T-cell (primary cell): ENCODE measurements at places on chromosomes 3 and 15. TPM values are rescaled to one million over a fixed set of nuclear protein-coding genes. Genes with fewer than 3 reads are reported as not detected.
A peak's percentile ranks its signal among the peaks of the same experiment; 100 is the strongest.

The CCK gene
- not detected for total RNA-seq

The PRR20G gene
- total RNA-seq: not detected

The ATP10A gene
- 65.5 TPM for total RNA-seq

The C3orf33 gene
- 1.2 TPM for total RNA-seq

The ZNF385D gene
- 0.47 TPM for total RNA-seq

The TNK2 gene
- total RNA-seq: 198 TPM

GRCh38 chr3:72458375-72458774, 389.9 kb downstream of the SHQ1 start:
- peaks cover 13% of the 10 kb centered on the region for H3K27me3 ChIP-seq
- DNase-seq: no peak
- no peaks in the 10 kb centered on the region for H3K36me3 ChIP-seq
- H3K27ac ChIP-seq: no peak overlapping the region
- H3K4me1 ChIP-seq: no peaks in the 10 kb centered on the region

GRCh38 chr3:185365291-185366073, 2.5 kb downstream of the MAP3K13 start:
- H3K4me3 ChIP-seq: no peak overlapping the region
- peaks cover 9% of the 10 kb centered on the region for H3K27me3 ChIP-seq
- H3K27ac ChIP-seq: no peak overlapping the region
- H3K4me1 ChIP-seq: no peaks in the 10 kb centered on the region
- H3K36me3 ChIP-seq: no peaks in the 10 kb centered on the region

- H3K27ac ChIP-seq: no peak overlapping the region
- H3K4me3 ChIP-seq: no peak overlapping the region
- no peaks in the 10 kb centered on the region for H3K36me3 ChIP-seq
- no peaks in the 10 kb centered on the region for H3K4me1 ChIP-seq
- H3K27me3 ChIP-seq: no peaks in the 10 kb centered on the region
- DNase-seq: no peak
Observed at GRCh38 chr3:67774676-67775075, 120.3 kb upstream of the SUCLG2 start.

- no peaks in the 10 kb centered on the region for H3K27me3 ChIP-seq
- no peaks in the 10 kb centered on the region for H3K4me1 ChIP-seq
- H3K4me3 ChIP-seq: no peak overlapping the region
- H3K36me3 ChIP-seq: no peaks in the 10 kb centered on the region
- no peak for DNase-seq
- no peak overlapping the region for H3K27ac ChIP-seq
Observed at GRCh38 chr3:113088616-113089015, 97.8 kb downstream of the GTPBP8 start.

- no peaks in the 10 kb centered on the region for H3K4me1 ChIP-seq
- no peak overlapping the region for H3K4me3 ChIP-seq
- no peaks in the 10 kb centered on the region for H3K36me3 ChIP-seq
- no peak overlapping the region for H3K27ac ChIP-seq
Observed at GRCh38 chr15:37995461-37996347, 61.3 kb downstream of the TMCO5A start.

- no peaks in the 10 kb centered on the region for H3K27me3 ChIP-seq
- DNase-seq: peak; percentile 8
- H3K4me1 ChIP-seq: peaks cover 40% of the 10 kb centered on the region
- no peak overlapping the region for H3K4me3 ChIP-seq
Observed at GRCh38 chr15:38610748-38611147, 46.1 kb upstream of the RASGRP1 start.

DNA sequence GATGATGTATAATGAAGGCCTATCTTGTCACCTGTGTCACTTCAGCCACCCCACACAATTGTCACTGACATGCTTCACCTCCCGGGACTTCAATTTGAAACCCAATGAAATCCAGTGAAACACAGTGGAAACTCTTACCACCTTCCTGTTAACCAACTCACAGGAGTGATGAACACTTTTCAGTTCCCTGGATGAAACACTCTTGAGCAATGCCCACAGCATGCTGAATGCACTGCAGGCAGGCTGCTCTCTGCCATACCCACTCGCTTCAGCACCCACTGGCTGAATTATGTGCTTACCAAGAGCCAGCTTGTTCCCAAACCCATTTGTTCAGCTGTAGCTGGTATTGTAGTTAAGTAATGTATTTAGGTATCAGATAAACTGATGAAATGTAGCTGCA, 47.0 kb downstream of the MAP2K1 start:
- H3K27me3 ChIP-seq: no peaks in the 10 kb centered on the region
- no peak overlapping the region for H3K27ac ChIP-seq
- H3K4me3 ChIP-seq: no peak overlapping the region
- H3K4me1 ChIP-seq: peaks cover 7% of the 10 kb centered on the region
- DNase-seq: no peak

GRCh38 chr3:21750831-21751391, at the start of gene ZNF385D:
ZNF385D (minus strand) TSS chr3:21751210; CDS start chr3:21750916, 294 bp downstream.
- no peaks in the 10 kb centered on the region for H3K4me1 ChIP-seq
- DNase-seq: no peak
- H3K27me3 ChIP-seq: peaks cover 5% of the 10 kb centered on the region
- H3K27ac ChIP-seq: no peak within 1 kb of the TSS

DNA sequence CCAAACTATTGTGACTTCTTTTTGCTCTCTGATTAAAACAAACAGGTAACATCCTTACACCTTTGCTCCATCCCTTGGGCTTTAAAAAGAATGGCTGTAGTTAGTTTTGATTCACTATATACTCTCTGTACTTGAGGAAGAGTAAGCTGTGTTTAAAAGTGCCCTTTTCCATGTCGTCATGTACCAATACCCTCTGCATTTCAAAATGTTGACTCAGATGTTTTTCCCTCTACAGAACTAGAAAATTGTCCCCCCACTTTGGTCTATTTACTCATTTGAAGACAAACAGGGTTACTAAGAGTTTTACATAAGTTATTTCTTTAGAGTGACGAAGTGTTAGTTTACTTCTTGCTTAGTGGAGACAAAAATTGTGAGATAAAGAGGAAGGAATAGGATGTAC, 62.7 kb downstream of the TASOR start:
- H3K4me1 ChIP-seq: no peaks in the 10 kb centered on the region
- H3K4me3 ChIP-seq: no peak overlapping the region
- H3K27ac ChIP-seq: no peak overlapping the region
- H3K36me3 ChIP-seq: peaks cover 84% of the 10 kb centered on the region

DNA sequence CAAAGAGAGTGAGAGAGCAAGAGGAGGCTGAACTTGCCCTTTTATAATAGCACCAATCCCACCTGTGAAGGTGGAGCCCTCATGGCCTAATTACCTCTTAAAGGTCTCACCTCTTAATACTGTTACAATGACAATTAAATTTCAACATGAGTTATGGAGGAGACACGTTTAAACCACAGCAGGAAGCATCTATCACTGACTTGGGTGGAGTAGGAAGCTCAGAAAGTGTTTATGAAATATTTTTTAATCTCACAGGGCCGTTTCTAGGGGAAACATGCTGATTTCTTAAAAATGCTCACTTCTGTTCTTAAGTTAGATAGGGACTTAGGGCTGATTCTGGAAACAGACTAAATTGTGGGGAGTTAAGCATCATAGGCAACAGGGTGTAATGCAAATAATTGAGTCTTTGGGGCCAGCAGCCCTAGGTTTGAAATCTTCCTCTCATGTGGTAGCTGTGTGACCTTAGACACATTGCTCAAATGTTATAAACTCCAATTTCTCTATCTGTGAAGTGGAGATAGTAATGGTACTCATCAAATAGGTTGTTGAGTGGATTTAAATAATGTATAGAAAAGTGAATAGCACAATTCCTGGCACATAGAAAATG, 133.3 kb upstream of the KLHL25 start:
- DNase-seq: no peak
- peak overlapping the region; percentile 81 for H3K27ac ChIP-seq
- H3K36me3 ChIP-seq: no peaks in the 10 kb centered on the region

- no peaks in the 10 kb centered on the region for H3K27me3 ChIP-seq
Observed at GRCh38 chr3:108667312-108667711, 77.8 kb downstream of the DZIP3 start.

DNA sequence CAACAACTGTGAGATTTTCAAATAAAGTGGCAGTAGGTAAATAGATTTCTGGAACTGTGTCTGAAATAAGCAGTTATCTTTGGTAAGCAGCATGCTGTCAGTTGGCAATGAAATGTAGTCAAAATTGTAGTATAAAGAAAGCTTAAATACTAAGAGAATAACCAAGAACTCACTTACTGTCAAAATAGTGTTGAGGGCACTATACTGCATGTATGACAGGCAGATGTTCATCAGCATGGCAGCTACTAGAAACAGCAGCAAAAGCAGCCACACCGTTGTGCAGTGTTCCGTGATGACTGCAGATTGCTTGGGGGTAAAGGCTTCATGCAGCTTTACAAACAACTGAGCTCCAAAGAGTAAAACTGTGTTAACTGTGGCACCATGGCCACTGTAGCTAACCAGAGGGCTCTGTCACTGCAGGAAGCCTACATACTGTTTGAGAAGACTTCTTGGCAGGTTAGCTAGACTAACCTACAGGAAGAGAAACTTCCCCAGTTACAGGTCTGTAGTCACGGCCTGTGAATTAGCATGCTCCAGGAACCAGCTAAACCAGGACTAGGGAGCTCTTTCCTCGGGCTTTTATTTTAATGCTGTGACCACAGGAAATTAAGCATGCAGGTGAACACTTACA, 459.7 kb downstream of the TBL1XR1 start:
- H3K4me3 ChIP-seq: no peak overlapping the region
- H3K4me1 ChIP-seq: no peaks in the 10 kb centered on the region
- H3K27ac ChIP-seq: no peak overlapping the region
- H3K36me3 ChIP-seq: no peaks in the 10 kb centered on the region
- H3K27me3 ChIP-seq: no peaks in the 10 kb centered on the region

GRCh38 chr3:112338727-112339056, 5.7 kb downstream of the CD200 start:
- H3K4me1 ChIP-seq: peaks cover 5% of the 10 kb centered on the region
- H3K4me3 ChIP-seq: no peak overlapping the region
- DNase-seq: no peak
- H3K27me3 ChIP-seq: no peaks in the 10 kb centered on the region
- no peak overlapping the region for H3K27ac ChIP-seq

DNA sequence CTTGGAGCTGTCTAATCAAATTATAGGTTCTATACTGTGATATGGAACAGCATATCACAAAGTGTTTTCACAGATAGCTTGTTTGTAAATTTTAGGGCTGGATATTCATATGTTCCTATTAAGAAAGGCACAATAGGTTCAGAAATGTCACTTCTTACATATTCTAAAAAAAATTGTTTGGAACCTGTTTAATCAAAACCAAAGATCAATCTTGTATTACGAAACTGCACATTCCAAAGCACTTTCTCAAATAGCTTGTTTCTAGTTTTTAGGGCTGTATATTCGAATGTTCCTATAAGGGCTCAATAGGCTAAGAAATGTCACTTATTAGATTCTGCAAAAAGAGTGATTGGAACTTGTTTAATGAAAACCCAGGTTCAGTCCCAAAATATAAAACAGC, 67.4 kb upstream of the OSBPL11 start:
- DNase-seq: no peak
- H3K4me3 ChIP-seq: no peak overlapping the region
- no peaks in the 10 kb centered on the region for H3K36me3 ChIP-seq
- no peak overlapping the region for H3K27ac ChIP-seq
- H3K27me3 ChIP-seq: no peaks in the 10 kb centered on the region
- H3K4me1 ChIP-seq: no peaks in the 10 kb centered on the region

GRCh38 chr3:126415661-126416591, 21.2 kb downstream of the CFAP100 start:
- H3K36me3 ChIP-seq: no peaks in the 10 kb centered on the region
- H3K27me3 ChIP-seq: no peaks in the 10 kb centered on the region
- H3K4me3 ChIP-seq: no peak overlapping the region
- no peak overlapping the region for H3K27ac ChIP-seq

DNA sequence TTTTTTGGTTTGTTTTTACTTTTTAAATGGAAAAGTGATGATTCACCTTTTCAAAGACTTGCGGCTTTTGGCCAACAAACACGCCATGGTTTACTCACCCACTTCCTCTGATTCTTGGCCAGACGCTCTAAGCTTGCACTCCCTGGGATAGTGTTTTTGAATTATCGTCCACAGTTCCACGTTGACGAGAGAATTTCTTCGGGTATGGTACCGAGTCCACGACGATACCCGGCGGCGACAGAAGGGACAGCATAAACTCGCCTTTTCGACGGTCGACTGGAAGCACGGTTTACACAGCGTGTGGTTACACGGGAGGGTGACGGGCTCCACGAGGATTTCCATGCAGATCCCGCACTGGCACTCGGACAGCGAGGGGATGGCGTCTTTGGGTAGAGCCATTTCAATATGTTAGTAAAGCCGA, 783 bp downstream of the RNF168 start:
- peak; percentile 60 for DNase-seq
- H3K4me3 ChIP-seq: peak overlapping the region; percentile 99
- no peaks in the 10 kb centered on the region for H3K36me3 ChIP-seq
- H3K27me3 ChIP-seq: no peaks in the 10 kb centered on the region

DNA sequence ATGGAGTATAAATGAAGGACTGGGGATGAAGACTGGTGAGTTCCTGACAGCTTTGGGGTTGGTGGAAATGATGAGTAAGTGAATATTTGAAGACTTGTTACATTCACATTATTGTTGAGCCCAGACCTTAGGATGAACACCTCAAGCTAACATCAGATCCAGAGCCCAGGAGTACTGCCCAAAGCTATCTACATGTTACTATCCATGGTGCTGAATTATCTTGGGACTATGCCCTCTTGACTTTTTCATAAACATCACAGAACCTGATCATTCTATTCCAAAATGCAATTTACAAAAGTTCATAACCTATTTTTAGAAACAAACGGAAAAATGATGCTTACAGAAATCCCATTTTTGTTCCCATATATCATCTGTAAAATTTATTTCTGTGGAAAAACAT, 613.3 kb downstream of the TUSC7 start:
- DNase-seq: no peak
- no peaks in the 10 kb centered on the region for H3K27me3 ChIP-seq
- no peak overlapping the region for H3K27ac ChIP-seq
- no peaks in the 10 kb centered on the region for H3K4me1 ChIP-seq
- H3K36me3 ChIP-seq: no peaks in the 10 kb centered on the region
- no peak overlapping the region for H3K4me3 ChIP-seq

GRCh38 chr3:80023010-80023409, 255.2 kb upstream of the ROBO1 start:
- H3K36me3 ChIP-seq: no peaks in the 10 kb centered on the region
- H3K27ac ChIP-seq: no peak overlapping the region
- no peak overlapping the region for H3K4me3 ChIP-seq

DNA sequence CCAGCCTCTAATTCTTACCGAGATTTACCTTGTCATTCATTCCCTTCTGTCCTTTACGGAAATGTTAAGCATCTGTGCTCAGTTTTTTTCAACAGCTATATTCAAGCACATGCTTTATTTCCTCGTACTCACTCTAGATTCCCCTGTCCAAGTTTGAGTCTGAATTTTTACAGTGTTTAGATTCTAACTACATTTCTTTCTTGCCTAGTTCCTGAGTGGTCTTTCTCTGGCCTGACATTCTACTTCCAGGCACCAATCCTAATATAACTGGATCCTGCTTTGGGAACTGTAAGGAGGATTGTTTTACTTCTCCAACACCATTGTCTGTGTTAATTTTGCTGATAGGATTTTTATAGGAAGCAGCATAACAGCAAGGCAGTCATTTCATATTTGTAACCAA, 222.4 kb downstream of the RBMS3 start:
- no peak overlapping the region for H3K4me3 ChIP-seq
- H3K36me3 ChIP-seq: no peaks in the 10 kb centered on the region
- H3K27me3 ChIP-seq: no peaks in the 10 kb centered on the region
- no peaks in the 10 kb centered on the region for H3K4me1 ChIP-seq
- H3K27ac ChIP-seq: no peak overlapping the region
